ENCODE measurements at places on chromosomes 1 and 21.

DNA sequence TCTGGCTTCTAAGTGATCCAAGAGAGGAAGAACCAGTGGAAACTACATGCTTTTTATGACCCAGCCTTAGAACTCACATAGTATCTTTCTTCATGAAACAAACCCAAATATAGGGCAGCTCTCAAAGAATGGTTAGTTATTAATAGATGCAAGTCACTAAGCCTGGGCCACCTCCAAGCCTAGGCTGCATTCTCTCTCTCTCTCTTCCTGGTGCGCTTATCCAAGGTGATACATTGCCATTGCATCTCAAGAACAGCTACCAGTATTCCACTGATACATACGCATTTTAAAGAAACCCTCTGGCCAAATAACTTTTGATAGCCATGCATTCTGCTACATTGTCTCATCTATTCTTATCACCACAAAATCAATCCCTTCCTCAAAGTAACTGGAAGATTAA lies 455.6 kb upstream of the ADGRL2 start:
- no peak for DNase-seq

DNA sequence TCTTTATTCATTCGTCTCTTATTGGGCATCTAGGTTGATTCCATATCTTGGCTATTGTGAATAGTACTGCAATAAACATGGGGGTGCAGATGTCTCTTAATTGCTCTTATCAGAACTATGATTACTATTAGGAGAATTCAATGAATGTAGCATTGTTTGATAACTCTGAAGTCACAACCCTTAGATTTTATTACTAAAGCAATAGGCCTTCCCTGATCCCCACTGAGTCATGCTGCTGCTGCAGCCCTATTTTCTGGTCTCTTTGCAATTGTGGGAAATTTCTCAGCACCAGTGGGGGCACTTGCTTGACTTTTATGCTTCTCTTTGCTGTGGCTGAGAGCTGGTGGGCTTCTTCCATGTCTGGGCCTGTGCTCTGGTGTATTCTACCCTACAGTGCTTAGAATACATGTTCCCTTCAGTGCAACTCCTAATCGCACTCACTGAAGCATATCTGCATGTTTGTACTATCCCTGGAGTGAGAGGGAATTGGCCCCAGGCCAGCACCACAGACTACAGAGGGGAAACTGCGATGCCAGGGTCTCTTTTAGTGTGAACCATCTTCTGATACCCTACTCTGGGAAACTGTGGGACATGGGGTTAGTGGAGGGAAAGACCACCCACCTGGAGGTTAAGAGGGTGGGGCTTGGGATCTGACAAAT lies 52.2 kb upstream of the ROR1 start:
- DNase-seq = no peak

- DNase-seq = no peak
Observed at GRCh38 chr1:67788904-67789303, 44.4 kb downstream of the GNG12 start.

DNA sequence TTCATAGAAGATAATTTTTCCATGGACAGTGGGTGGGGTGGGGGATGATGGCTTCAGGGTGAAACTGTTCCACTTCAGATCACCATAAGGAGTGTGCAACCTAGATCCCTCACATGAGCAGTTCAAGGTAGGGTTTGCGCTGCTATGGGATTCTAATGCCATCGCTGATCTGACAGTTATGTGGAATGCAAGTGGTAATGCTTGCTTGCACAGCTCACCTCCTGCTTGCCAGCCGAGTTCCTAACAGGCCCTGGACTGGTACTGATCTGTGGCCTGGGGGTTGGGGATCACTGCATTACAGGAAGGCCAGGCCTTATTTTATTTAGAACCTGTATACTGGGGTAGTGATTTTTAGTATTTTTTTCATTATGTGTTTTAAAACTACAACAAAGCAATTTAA lies 22.0 kb downstream of the MAN1A2 start:
- no peak for DNase-seq

- DNase-seq = peak; percentile 93
Observed at GRCh38 chr1:184298440-184299405, 88.1 kb upstream of the C1orf21 start.

- DNase-seq = no peak
Observed at GRCh38 chr1:80917225-80917624, 883.5 kb upstream of the ADGRL2 start.

DNA sequence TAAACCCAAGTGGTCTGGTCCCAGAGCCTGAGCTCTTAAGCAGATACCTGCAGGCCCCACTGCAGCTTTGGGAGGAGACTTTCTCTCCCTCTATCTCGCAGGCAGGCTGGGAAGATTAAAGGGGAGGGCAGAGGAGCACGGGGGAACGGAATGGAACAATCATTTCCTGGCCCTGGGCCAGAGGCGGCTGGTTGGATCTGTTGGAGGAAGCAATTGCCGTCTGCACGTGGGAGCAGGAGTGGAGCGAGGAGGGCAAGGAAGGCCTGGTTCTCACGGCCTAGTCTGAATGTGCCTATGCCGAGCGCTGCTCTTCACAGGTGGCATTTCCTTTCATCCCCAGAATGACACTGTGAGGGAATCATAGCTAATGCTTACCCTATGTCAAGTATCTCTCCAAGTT lies 23.7 kb downstream of the NKAIN1 start:
- DNase-seq = peak; percentile 29

- DNase-seq = no peak
Observed at GRCh38 chr1:39490596-39491145, 765 bp upstream of the BMP8A start.

DNA sequence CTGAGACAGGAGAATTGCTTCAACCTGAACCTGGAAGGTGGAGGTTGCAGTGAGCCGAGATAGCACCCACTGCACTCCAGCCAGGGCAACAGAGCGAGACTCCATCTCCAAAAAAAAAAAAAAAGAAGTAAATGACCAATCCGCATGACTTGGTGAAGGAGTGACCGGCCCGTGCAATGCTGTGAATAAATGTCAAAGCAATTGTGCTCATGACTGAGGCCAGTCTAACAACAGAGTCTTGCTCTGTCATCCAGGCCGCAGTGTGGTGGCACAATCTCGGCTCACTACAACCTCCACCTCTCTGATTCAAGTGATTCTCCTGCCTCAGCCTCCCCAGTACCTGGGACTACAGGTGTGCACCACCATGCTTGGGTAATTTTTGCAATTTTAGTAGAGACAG lies 27.8 kb upstream of the SLC19A1 start:
- no peak for DNase-seq

GRCh38 chr1:98668733-98669132 lies 7.2 kb downstream of the SNX7 start:
- DNase-seq = no peak

DNA sequence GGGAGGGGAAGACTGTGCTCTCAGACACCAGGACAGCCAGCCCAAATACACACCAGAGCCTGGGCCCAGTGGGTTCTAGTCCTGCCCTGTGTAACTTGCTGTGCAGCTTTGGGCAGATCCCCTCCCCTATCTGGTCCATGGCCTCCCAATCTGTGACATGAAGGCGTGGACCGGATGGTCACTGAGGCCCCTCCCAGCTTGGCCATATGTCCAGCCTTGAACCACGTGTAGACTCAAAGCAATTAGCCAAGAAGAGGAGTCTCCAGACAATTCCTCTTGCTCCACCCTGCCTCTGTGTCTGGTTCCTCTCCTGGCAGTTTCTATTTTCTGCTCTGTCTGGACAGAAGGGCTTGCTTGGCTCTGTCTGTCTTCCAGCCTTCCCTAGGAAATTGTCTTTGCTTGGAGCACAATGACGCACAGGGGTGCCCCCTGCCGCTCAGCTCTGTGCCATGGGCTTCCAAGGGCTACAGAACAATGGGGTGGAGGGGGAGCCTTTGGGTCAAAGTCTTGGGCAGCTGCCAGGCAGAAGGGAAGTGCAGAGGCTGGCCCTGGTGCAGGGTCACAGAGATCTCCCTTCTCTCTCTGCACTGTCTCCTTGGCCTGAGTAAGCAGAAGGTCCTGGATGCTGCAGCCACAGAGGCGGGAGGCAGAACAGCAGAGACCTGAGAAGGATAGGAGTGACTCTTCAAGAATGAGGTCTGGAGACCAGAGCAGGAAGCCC lies 66.1 kb downstream of the TENT5C start:
- DNase-seq = no peak

DNA sequence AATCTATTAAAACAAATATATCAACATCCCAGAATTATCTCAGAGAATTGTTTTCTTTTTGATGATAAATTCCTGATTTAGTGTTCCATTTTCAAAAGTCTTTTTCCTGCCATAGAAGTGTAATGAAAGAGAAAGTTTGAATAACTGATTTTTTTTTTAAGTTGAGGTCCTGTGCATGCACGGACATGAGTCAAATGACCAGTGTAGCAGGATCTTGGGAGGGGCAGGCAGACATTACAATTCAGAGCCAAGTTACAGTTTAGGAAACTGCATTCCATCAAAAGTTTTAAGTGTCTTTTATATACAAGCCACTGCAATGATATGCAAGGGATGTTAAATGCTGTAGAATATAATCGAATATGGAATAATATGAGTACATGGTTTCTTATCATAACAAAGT lies 227.5 kb downstream of the HMCN1 start:
- no peak for DNase-seq

- DNase-seq = no peak
Observed at GRCh38 chr1:24344090-24344742, 25.1 kb downstream of the GRHL3 start.

- no peak for DNase-seq
Observed at GRCh38 chr1:111988743-111989453, 570 bp downstream of the KCND3 start.

GRCh38 chr1:88401313-88401712 lies 282.8 kb upstream of the PKN2 start:
- no peak for DNase-seq

GRCh38 chr1:71273334-71273733 lies 192.5 kb upstream of the ZRANB2 start:
- no peak for DNase-seq

- no peak for DNase-seq
Observed at GRCh38 chr21:45542667-45543370, 579 bp upstream of the SLC19A1 start.

- no peak for DNase-seq
Observed at GRCh38 chr1:244897476-244898254, 33.3 kb upstream of the HNRNPU start.

- DNase-seq = no peak
Observed at GRCh38 chr1:114164840-114165543, 11.3 kb upstream of the SYT6 start.

DNA sequence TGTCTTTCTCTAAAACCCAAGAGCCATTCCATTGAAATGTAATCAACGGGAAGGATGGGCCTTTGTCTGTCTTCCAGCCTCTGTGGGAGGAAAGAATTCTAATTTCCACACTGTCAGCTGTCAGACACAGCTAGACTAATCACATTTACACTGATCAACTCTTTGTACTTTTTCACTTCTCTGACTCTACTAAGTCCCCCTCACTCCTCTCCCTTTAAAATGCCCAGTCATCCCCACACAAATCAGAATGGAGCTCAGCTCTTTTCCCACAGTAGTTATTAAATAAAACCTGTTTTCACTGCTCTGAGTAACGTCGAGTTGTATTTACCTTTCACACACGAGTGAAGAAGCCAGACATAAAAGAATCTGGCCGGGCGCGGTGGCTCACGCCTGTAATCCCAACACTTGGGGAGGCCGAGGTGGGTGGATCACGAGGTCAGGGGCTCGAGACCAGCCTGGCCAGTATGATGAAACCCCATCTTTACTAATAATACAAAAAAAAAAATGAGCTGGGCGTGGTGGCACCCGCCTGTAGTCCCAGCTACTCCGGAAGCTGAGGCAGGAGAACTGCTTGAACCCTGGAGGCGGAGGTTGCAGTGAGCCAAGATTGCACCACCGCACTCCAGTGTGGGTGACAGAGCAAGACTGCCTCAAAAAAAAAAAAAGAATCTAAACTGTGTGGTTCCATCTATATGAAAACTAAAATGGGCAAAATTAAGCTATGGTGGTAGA lies 13.3 kb downstream of the ZBTB8OS start:
- DNase-seq = no peak

DNA sequence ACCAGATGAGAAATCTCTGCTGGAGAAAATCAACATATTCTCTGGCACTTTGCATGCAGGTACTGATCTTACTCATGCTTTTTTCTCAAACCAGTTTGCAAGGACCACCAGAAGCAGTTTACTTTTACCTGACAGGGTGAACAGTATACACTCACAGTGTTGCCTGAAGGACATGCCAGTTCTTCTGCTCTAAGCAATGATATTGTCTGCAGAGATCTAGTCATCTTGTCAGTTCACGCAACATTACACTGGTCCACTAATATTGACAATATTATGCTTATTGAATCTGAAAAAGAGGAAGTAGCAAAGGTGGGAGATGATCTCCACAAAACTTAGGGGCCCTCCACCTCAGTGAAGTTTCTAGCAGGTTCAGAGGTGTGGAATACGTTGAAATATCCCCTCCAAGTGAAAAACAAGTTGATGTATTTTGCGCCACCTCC lies 3.8 kb upstream of the S100B start:
- no peak for DNase-seq

DNA sequence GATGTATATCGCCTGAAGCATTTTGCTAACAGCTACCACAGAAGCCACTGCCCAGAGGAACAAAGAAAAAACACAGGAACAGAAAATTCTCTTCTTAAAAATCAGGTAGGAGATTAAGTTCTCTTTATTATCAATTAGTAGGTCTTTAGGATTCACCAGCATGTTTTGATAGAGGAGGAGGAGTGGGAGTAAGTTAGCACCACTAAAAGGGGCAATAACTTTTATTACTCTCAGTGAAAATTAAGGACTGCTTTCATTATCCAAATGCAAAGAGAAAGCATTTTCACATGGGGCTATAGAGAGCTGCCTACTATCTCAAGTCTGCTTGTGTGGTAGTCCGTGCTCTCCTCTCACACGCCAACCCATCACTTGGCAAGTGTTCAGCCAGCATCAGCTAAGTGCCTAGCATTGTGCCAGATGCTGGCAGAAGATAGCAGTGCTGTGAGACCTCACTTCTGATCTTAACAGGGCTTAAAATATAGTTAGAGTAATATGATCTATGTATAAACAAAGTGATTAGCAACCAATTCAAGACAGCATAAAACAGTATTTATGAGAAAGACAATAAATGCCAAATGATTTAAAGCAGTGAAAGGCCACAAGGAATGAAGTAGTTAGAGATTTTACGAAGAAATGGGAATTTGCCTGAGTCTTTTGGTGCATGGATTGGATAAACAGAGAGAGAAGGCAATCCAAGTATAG lies 39.8 kb downstream of the ASTN1 start:
- no peak for DNase-seq

GRCh38 chr1:198500096-198500495 lies 40.4 kb downstream of the ATP6V1G3 start:
- DNase-seq = no peak

GRCh38 chr1:242828828-242829227 lies 304.3 kb upstream of the PLD5 start:
- DNase-seq = no peak

- no peak for DNase-seq
Observed at GRCh38 chr21:27495836-27496235, 528.9 kb upstream of the ADAMTS5 start.

- DNase-seq = no peak
Observed at GRCh38 chr21:44684483-44684882, 2.5 kb upstream of the KRTAP12-1 start.

- no peak for DNase-seq
Observed at GRCh38 chr1:907611-908451, 15.9 kb upstream of the SAMD11 start.
